LHCN-M2 (cell line): ENCODE measurements at places on chromosomes 7 and 10. TPM values are rescaled to one million over a fixed set of nuclear protein-coding genes. Genes with fewer than 3 reads are reported as not detected.

DNA sequence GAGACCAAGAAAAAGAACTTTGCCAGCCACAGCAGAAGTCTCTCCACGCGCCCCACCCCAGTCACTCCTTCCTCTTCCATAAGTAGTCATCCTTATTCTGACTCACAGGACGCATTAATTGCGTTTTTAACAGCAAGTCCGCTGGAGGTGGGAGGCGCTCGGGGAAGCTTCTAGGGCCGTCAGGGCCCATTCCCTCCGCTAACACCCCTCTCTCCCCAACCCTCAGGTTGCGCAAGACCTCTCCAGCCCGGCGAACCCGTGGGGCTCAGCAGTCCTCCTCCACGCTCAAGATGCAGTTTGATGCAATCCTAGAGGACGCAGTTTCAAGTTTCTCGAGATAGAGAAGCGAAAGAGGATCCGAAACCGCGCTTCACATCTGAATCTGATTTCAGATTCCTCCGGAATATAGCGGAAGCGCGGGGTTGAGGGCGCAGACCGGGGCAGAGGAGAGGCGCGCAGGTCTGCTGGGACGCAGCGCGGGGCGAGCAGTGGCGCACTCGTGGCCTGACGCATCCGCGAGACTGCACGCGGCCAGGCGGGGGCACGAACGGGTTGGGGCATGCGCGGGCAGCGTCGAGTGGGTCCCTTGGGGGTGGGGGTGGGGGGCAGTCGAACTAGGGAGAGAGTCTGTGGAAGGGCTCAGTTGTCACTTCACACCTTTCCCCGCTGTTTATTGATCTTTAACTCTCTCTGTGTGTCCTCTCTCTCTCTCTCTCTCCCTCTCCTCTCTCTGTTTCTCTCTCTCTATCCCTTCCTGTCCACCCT lies 37.8 kb upstream of the PSAP start:
- DNase-seq = peak; percentile 67

DNA sequence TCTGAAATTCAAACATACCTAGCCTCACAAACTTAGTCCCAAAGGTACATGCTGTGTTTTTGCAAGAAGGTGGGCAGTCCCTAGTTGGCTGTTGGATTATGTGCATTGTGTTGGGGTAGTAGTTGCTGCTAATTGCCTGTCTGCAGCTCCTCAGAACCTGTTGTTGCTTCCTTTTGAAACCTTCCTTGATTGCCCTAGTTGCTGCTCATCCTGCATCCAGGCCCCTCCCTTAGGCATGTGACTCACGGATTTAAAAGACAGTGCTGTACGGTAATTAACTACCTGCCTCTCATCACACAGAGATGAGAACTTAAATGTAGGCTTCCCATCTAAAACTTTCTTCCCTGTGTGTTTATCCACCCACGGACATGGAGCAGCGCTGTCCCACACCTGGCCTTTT lies 67.7 kb downstream of the BMPR1A start:
- DNase-seq = no peak

- DNase-seq = no peak
Observed at GRCh38 chr7:122262246-122262645, 42.3 kb downstream of the FEZF1 start.

DNA sequence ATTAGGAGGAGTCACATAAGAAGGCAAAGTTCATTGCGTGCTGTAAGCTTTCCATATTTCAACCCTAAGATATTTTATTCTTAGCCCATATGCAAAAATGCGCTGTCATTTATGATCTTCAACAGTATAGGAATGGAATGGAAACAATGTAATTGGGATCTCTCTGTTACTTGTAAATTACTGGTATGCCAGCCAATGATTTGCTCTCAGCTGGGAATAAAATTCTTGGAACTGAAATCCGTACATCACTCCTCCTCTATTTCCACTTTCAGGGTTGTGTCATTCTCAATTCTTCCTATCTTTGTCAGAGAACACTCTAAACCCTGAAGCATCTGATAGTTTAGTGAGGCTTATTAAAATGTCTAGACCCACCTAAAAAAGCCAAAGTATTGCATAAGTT lies 80.7 kb upstream of the STEAP4 start:
- DNase-seq = no peak

GRCh38 chr10:9992661-9993060 lies 1025.0 kb upstream of the CELF2 start:
- DNase-seq = no peak

DNA sequence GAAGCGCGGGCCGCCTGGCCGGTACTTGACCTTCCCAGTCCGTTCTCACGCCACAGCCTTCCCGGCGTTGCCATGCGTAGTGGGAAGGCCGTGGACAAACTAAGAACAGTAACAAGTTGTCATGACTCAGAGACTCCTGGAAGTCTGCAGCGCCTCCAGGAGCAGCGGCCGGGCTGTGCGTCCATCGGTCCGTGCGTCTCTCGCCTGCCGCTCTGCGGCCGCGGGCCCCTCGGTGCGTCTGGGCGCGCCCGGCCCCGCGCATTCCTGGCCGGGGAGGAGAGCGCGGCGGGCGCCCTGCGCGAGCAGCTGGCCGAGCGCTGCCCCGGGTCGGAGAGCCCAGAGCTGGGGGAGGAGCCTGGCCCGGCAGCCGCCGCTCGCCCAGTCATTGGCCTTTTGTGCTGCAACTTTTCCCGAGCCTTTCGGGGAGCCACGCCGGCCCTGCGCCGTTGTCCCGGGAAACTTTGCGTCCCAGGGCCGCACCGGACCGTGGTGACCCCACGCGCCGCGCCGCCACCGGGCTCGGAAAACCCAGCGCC lies 123.7 kb downstream of the TACC2 start:
- peak; percentile 95 for DNase-seq

GRCh38 chr7:155809947-155810769 lies 2.1 kb downstream of the SHH start:
- no peak for DNase-seq

- no peak for DNase-seq
Observed at GRCh38 chr10:96842896-96843723, 11.0 kb downstream of the LCOR start.

DNA sequence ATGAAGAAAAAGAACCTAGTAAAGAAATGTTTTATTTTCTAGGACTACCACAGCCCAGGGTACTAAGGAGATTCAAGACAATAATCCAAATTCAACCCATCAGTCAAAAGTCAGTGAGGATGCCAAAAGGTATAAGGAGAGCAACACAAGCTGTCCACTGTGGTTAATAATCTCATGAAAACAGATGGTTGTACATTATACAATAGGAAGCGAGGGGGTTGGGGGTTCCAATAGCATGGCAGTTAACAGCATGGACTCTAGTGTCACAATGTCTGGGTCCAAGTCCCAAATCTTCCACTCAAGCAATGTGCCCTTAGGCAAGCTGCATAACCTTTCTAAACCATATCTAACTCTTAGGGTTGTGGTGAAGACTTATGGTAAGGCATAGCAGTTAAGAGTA lies 35.1 kb downstream of the BRAF start:
- no peak for DNase-seq

- DNase-seq = peak; percentile 29
Observed at GRCh38 chr10:94630017-94630688, 53.4 kb upstream of the CYP2C18 start.

Gene TAS2R39
- total RNA-seq = not detected in 2 replicates

Gene MYOZ1
- not detected in 2 replicates for total RNA-seq

Gene LRIT1
- not detected in 2 replicates for total RNA-seq

Gene MALRD1
- total RNA-seq = not detected in 2 replicates

Gene PAOX
- 3.3 and 3.5 TPM in 2 replicates for total RNA-seq
